ENCODE measurements at places on chromosomes 16 and 17.
A peak's percentile ranks its signal among the peaks of the same experiment; 100 is the strongest.

DNA sequence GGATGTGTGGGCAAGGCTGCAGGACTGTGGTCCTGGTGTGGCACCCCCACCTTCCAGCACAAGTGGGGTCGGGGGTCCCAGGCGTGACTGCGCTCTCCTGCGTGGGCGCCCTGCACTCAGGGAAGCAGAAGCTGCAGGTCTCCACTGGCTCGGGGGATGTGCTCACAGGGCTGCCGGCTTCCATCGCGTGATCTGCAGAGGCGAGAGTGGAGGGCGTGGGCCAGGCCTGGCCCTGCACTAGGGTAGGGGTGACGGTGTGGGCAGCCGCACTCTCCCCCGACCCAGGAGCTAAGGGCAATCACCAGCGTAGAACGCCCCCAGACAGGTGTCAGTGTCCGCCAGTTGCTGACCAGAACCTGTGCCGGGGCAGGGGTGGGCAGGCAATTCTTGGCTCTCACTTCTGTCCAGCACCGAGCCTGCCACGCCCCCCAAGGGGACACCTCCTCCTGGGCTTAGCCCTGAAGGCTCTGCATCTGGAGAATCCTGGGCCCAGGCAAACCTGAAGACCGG, 32.3 kb downstream of the TNFRSF13B start:
- DNase-seq = no peak

GRCh38 chr17:50699410-50699809, 8.3 kb downstream of the ANKRD40 start:
- no peak for DNase-seq

GRCh38 chr16:85857406-85857805, 41.6 kb upstream of the IRF8 start:
- no peak for DNase-seq

DNA sequence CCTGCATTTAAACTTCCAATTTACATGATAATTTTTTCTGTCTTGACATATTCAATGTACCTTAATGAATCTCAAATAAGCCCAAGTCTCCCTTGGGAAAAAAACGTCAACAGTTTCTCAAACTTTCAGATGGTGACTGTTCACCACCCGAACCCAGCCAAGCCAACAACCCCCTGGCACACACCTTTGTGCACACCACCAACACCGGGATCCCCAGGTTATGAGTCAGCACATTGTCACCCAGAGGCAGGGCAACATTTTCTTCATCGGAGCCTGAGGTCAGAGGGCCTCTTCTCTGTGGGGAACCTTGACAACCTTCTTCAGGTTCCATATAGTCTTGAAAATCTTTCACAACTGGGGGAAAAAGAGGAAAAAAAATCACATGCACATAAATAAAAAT, 15.5 kb downstream of the DYNC1LI2 start:
- DNase-seq = no peak

GRCh38 chr16:77459534-77460254, 24.9 kb upstream of the ADAMTS18 start:
- DNase-seq = no peak

DNA sequence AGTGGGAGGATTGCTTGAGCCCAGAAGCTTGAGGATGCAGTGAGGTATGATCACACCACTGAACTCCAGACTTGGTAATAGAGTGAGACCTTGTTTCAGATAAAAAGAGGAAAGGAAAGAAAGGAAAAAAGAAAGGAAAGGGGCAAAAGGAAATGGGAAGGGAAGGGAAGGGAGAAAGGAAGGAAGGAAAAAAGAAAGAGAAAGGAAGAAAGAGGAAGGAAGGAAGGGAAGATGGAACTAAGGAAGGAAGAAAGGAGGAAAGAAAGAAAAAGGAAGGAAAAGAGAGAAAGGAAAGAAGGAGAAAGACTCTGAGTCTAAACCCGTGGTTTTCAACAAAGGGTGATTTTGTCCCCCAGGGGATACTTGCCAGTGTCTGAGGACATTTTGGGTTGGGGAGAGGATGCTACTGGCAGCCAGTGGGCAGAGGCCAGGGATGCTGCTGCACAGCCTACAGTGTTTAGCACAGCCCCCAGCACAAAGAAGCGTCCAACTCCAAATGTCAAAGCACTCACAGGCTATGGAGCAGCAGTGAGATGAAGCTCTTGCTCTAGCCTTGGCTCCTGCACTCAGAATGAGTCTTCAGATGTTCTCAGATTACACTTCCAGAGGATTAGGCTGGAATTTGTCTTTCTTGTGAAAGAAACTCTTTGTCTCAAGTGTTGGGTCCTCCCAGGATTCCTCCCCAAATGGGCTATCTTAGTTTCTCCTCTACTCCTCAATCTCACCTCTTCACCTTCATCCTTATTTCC, 64.2 kb downstream of the BMERB1 start:
- no peak for DNase-seq

GRCh38 chr16:89700649-89701424, 668 bp downstream of the SPATA2L start:
- peak; percentile 27 for DNase-seq

GRCh38 chr16:6375465-6376075, 957.1 kb upstream of the RBFOX1 start:
- no peak for DNase-seq

DNA sequence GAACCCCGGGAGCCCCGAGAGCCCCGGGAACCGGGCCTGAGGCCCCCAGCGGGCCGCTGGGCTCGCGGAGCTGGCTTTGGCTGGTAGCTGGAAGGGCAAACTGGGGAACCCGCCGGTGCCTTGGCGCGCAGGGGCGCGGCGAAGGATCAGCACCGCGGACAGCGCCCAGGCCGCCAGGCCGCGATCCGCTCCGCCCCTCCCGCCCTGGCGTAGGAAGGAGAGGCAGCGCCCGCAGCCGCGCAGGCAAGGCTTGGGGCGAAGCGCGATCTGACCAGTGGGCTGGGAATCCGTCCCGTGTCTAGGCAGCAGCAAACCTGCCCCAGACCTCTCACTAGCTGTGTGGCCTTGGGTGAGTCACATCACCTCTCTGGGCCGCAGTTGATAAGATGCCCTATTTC, 331 bp upstream of the CCDC92B start:
- DNase-seq = peak; percentile 91

DNA sequence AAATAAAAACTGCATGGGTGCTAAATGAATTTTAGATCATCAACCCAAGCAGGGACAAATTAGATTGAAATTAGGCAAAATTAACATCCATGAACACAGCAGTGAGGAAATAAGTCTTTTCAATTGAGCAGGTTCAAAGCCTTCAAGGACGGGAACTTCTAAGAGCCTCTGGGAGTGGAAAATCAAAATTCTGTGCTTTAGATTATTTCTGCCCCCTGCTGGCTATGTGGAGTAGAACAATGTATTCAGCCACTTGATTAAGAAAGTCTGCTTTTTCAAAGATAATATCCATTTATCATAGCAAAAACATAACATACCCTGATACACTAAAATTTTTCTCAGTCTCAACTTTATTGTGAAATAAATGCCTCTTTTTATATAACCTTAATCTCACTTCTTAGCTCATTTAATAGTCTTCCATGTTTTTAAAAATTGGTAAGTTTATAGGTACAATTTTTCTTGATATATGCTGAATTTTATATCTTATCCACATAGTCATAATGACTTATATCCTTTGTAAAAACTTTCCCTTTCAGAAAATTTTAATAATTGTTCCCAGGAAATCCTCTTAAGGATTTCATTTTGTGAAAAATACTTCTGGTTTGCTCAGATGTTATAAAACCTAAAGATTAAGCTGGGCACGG, 28.1 kb upstream of the NOL11 start:
- peak; percentile 77 for DNase-seq
